GM18507 (cell line): ENCODE measurements at places on chromosomes 3 and 15.
A peak's percentile ranks its signal among the peaks of the same experiment; 100 is the strongest.

DNA sequence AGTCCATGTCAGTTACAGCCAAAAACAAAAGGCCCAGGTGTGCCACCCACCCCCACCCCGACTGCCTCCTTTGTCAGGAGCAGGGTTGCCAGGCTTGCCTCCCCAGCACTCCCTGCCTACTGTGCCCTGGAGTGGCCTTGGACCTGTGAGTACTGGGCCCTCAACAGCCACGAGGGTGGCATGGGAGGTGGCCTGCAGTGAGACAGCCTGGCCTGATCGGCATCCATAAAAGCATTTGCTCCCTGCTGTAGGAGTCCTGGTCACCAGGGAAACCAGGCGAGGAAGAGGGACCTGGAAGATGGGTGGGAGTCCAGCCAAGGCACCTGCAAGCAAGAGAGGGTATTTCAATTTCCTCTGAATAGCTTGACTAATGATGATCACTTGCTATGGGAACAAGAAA is 56.4 kb upstream of the KCNMB2 start:
- DNase-seq = no peak

DNA sequence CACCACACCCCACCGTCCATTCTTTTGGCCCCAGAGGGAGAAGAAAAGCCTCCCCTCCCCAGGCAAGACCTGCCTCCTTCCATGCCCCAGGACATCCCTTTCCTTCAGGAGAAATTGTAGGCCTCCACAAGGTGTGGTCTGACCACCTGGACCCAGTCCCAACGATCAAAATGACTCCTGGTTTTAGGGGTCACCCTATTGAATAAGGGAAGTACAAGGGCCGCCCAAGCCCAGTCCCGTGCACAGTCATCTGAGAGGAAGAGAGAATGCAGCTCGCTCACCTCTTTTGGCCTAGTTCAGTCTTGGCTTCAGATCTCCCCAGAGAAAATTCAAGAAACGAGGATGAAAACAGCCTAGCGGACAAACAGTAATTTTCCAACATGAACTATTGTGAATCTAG is 249.1 kb downstream of the UACA start:
- DNase-seq = no peak

DNA sequence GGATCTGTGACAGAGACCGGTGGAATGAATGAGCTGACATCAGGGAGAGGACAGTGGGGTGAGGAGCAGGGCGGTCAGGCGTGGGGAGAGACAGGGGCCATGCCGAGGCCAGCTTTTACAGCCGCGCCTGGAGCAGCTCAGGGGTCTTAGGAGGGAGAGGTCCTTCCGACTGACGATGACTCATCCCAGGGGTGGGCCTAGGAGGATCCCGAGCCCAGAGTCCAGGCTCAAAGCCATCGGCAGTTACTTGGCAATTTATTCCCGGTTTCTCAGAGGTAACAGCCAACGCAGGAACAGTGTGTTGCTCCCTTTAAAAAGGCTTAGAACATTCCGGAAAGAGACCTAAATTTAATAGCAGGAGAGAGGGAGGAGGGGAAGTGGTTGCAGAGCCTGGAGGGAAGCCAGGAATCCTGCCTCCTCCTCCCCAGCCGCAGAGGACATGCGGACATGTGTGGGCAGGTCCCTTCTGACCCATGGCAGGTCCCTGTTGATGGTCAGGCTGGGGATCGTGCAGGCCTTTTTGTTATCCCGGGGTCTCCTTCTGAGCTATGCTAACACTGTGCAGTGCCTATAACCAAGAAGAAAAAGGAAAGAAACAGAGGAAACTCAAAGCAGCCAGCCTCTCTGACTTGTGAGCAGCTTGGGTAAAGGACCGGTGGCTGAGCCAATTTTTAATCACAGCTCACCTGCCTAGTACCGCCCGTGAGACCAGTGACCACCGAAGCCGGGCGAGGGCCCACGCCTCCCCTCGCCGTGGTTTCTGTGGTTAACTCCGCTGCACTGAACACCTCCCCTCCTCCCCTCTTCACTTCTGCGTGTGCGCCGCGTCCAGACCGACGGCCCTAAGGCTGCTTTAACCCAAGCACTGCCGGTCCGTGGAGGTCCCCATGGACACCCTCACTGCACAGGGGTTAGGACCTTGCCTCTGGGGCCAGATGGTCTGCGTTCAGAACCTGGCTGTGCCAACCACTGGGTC is 392.4 kb upstream of the PROK2 start:
- DNase-seq = peak; percentile 29

DNA sequence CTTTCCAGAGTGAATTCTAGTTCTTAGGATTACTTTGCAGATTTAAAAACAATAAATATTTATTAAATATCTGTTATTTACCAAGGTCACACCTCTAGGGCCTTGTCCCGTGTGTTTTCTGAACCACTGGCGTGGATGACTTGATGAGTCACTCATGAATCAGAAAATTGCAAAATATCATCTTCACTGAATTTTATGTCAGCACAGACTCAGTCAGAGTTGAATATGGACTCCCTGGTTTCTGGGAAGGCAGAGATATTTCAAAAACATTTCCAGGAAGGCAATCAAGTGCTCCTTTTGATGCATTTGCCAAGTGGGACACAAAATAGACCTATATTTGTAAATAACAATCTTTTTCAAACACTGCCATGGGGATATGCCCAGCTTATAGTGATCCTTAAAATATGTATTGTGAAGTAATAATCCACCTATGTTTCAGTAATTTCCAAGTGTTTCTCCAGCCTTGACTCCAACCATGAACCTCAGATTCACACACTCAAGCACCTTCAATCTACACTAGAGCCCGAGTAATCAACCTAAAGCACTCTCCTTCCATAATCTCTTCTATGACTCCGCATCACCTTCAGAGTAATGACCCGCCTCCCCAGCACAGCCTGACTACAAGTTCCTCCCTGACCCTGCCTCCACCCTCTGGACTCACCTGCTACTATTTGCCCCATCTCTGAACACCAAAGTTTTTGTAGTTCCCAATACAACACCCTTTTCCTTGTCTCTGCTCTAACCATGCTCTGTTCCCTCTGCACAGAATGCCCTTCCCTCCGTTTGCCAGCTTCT is 24.3 kb downstream of the DPH3 start:
- no peak for DNase-seq

DNA sequence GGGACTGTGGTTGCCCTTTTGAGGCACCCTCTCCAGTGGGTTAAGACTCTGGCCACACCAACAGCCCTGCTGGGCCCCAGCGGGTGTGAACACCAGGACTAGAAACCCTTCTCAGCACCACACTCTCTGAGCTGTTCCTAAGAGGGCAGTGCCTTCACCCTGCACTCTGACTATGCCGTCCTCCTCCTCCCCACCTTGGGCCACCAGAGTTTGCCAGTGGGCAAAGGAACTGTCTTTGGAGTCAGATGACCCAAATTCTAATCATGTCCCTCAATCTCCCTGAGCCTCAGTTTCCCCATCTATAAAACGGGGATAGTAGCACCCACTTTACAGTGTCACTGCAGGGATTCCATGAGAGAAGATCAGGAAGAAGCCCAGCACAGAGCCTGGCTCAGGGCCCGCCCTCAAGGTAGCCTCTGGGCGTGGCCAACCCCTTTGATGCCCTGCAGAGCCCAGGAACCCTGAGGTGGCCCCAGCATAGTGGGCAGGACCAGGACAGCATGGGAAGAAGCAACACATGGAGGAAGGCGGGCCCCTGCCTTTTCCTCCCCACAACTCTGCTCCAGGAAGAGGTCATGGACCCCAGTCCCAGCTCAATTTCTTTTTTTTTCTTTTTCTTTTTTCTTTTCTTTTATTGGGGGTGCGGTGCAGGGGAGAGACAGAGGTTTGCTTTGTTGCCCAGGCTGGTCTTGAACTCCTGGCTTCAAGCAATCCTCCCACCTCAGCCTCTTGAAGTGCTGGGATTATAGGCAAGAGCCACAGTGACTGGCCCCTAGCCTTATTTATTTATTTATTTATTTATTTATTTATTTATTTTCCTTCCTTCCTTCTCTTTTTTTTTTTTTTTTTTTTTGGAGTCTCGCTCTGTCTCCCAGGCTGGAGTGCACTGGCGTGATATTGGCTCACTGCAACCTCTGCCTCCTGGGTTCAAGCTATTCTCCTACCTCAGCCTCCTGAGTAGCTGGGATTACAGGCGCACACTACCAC is 115.7 kb upstream of the LINGO1 start:
- no peak for DNase-seq

DNA sequence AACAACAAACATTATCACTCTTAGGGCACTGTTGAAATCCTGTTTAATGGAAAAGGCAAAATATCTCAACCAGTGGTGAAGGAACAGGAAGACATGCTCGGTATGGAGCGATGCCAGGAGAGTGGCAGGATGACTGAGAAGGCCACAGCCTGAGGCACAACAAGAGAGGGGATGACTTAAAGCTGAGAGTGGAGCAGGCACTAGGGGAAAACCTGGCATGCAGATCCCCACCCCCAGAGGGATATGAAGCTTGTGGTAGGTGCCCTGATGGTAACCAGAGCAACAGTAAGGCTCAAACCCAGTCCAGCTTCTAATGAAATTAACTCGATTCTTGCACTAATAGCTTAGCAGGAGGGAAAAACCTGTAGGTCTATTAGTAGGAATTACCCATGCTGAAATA is 40.4 kb downstream of the LYSMD4 start:
- no peak for DNase-seq

- DNase-seq = no peak
These were observed 127.2 kb downstream of the SLCO3A1 start for GRCh38 chr15:91980502-91981267.

DNA sequence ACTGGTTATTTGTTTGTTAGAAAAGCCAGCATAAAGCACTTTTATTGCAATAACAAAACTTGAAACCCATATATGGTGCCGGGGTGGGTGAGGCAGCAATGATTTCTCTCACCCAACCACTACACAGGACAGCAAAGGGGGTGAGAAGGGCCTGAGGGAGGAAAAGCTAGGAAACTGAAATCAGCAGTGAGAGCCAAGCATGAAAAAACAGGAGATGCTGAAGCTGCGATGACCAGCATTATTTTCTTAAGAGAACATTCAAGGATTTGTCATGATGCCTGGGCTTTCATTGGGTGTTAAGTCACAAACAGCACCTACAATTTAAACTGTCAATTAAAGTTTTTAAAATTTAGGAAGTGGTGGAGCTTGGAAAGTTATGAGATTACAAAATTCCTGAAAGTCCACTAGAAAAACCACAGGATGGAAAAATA is 11.9 kb upstream of the TM4SF4 start:
- no peak for DNase-seq

- DNase-seq = no peak
These were observed 25.1 kb upstream of the POLG start for GRCh38 chr15:89359471-89360293.

- no peak for DNase-seq
These were observed 103.4 kb upstream of the CGNL1 start for GRCh38 chr15:57272771-57273357.

DNA sequence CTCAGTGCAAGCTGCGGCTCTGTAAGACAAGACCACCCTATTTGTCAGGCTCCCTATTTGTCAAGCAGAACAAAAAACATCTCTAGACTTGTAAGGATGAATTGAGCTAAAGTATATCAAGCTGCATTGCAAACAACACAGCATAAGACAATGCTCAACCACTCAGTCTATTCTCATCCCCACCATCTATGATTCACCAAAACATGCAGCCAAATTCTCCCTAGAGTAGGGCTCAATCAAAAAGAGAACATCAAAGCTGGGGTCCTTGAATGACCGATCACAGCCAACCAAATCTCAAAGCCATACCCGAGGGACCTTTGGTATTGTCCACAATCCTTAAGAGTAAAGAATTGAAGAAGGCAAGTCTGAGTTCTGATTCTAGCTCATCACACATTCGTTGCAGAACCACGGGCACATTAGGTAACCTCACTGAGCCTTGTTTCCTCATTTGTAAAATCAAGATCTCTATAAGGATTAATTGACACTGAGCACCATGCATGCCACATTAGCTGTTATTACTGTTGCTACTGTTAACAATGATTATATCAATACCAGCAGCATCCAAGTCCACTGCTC is 31.2 kb downstream of the RFTN1 start:
- no peak for DNase-seq

GRCh38 chr3:24662449-24663345 is 168.0 kb upstream of the THRB start:
- no peak for DNase-seq

DNA sequence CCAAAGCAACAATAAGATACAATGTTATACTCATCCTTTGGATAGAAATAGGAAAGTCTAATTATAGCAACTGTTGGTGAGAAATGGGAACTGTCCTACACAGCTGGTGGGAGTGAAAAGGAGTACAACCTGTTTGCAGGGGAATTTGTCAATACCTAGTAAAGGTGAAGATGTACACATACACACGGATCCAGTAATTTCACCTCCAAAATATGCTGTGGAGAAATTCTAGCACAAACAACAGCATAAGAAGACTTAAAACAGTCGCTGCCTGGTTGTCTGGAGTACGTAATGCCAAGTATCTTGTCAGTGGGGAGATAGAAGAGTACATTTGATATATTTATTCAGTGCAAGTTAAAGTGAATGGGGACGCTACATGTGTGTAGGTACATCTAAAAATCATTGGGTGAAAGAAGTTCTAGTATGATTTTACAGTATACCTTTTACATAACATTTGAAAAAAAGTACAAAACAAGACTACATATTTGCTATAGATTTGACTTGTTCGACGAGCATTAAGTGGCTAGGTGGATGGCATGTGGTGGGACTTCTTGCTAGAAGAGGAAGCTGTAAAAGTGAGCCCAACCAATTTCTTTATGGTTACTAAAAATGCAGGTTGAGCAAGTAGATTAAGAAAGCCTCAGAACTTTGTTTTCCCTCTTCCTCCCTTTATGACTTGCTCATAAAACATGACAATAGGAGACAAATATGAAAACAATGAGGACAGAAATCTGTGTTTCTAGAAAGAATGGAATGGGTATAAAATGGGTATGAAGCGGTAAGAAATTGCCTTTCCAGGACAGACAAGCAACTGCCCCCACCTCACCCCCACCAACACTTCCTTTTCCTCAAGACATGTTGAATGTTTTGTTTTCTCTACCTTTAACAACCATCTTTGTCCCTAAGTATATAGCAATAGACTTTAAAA is 50.2 kb upstream of the CCR4 start:
- no peak for DNase-seq
